ENCODE measurements at places on chromosomes 4 and X.

- no peak for DNase-seq
Measured at GRCh38 chr4:143512978-143513313, 556 bp upstream of the SMARCA5 start.

GRCh38 chr4:156945532-156945931 lies 26.1 kb downstream of the PDGFC start:
- no peak for DNase-seq

- no peak for DNase-seq
Measured at GRCh38 chr4:46385946-46386345, 4.0 kb downstream of the GABRA2 start.

DNA sequence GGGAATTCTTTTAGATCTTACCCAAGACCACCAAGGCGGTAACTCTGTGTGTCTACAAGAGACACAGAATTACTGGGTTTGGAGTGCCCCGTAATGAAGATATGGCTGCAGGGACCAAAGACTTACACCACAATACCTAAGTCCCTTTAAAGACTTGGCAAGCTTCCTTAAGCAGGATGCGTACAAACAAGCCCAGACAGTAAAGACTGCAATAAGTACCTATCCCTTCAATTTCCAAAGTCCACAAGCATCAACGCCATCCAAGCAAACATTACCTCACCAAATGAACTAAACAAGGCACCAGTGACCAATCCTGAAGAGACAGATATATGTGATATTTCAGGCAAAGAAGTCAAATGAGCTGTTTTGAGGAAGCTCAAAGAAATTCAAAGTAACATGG lies 42.3 kb upstream of the RNF128 start:
- DNase-seq: no peak

DNA sequence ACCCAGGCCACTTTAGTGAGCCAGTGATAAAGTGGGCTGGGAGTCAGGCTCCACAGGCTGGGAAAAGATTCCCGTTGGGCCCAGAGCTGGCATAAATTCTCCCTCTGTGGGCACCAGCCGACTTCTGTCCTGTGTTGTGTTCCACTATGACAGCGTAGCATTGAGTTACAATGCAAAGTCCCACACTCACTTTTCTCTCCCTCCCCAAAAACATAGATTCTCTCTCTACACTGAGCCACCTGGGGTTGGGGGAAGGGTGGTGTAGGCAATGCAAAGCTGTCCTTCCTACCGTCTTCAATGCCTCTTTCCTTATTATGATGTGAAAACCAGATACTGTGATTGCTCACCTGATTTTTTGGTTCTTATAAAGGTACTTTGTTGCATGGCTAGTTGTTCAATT lies 566.2 kb downstream of the RAPGEF2 start:
- no peak for DNase-seq

GRCh38 chr4:14917298-14917633 lies 85.0 kb upstream of the CPEB2 start:
- DNase-seq: no peak

- no peak for DNase-seq
Measured at GRCh38 chrX:2712428-2712827, 21.3 kb downstream of the CD99 start.

DNA sequence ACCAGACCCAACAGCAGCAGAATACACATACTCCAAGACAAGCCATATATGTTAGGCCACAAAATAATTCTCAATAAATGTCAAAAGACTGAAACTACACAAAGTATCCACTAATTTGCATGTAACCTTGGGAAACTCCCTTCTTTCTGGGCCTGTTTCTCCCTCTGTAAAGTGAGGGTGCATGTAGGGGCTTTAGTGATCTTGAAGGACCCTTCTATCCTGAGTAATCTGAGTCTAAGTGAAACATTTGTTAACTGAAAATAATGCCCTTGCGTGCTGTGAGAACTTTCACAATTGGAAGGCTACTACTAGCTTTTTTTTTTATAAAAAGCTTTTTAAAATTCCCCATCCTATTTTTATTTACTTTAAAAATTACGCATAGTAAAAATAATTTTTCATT lies 125.2 kb downstream of the NEXMIF start:
- peak; percentile 2 for DNase-seq

DNA sequence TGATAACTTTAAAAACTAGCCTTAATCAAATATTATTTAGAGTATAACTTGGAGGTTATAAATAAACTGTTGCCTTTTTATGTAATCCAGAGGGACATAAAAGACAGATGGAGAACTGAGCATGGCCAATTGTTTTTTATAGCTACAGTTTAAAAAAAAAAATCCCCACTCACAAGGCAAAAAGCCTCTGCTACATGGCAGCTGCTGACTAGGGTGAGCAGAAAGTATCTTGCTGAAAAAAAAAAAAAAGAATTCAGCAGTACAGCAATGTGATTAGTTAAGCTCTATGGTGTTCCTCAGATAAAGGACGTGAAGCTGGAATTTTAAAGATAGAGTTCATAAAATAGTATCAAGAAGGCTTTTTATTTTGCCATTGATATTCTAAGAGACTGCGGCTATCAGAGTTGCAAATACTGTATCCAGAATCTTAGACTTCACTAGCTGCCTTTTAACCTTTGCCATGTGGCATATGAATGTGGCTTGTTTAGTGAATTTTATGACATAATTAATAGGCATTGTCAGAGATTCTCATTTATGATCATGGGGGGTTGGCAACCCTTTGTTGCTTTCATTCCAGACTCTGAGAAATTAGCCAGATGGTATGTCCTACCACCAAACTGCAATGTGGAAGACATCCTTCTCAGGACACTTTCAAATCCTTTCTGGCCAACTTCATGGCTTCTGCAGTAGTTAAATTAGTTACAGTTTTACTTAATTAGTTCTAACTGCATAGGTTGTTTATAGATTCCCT lies 498.0 kb downstream of the STPG2 start:
- DNase-seq: no peak

DNA sequence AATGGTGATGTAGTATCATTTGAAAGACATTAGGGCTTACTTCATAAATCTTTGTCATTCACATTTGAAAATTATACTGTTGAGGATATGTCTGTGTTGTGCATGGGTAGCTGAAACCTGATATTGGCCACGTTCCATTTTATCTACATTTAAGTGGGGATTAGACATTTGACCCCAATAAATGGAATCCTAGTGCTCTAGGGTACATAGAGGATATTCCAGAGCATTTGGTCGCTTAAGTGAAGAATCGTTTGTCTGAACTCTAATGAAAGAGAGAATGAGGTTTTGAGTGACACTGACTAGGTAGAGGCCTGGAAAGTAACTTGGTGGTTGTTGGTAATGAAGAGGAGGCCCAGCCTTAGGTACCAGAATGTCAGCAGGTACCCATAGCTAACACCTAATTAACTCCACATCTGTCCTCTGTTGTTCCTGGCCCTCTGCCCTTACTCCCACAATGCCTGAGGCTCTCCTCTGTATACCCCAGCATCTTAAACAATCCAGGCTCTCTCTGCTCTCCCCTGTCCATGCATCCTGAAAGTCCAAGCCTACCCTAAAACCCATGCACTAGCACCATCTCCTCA lies 299.5 kb upstream of the KLF3 start:
- no peak for DNase-seq

GRCh38 chr4:126458993-126459392 lies 1144.2 kb downstream of the FAT4 start:
- DNase-seq: no peak

- no peak for DNase-seq
Measured at GRCh38 chrX:154731881-154732280, 19.0 kb downstream of the GAB3 start.

DNA sequence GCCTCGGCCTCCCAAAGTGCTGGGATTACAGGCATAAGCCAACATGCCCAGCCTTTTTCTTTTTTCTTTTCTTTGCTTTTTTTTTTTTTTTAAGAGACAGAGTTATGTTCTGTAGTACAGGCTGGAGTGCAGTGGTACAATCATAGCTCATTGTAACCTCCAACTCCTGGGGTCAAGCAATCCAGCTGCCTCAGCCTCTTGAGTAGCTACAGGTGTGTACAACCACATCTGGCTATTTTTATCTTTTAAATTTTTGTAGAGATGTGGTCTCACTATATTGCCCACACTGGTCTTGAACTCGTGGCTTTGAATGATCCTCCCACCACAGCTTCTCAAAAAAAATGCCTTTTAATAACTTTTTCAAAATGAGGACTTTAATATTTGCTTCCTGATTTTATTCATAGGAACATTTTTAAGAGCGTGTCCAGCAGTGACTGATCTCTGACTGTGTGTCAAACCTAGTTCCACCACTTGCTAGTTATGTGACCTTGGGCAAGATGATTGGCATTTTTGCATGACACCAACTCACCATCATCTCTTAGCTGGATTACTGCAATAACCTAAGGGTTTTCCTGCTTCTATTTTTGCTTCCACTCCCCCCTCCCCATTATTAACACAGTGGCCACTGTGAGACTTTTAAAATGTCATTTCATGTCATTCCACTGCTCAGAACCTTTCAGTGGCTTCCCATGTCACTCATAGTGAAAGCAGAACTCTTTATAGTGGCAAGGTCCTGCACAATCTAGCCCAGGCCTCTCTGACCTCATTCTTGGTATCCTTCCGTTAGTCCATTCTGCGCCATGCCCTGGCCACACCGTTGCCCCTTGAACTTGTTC lies 4.5 kb upstream of the TNIP3 start:
- DNase-seq: peak; percentile 63
